ENCODE measurements at places on chromosomes 3 and 15. TPM values are rescaled to one million over a fixed set of nuclear protein-coding genes. Genes with fewer than 3 reads are reported as not detected.

The FSTL1 gene
- total RNA-seq: 69.0 TPM

The MAP2K5 gene
- 10.1 TPM for total RNA-seq

The CCDC33 gene
- total RNA-seq: 8.0 TPM

The COMMD4 gene
- 215 TPM for total RNA-seq

The CCDC54 gene
- not detected for total RNA-seq

The ZBBX gene
- not detected for total RNA-seq

The TIGIT gene
- total RNA-seq: not detected

The CA12 gene
- total RNA-seq: 211 TPM

The RLBP1 gene
- not detected for total RNA-seq

The SV2B gene
- not detected for total RNA-seq

The LRTM1 gene
- total RNA-seq: not detected

The LRRC3B gene
- total RNA-seq: not detected

The LAMB2 gene
- 110 TPM for total RNA-seq

The GRK7 gene
- total RNA-seq: not detected

The BFSP2 gene
- not detected for total RNA-seq

The BTBD1 gene
- total RNA-seq: 63.4 TPM

The AGTR1 gene
- total RNA-seq: 0.71 TPM

The ITIH1 gene
- not detected for total RNA-seq

The PCOLCE2 gene
- 28.4 TPM for total RNA-seq

The PIGBOS1 gene
- total RNA-seq: 29.1 TPM

The MYEF2 gene
- total RNA-seq: 17.6 TPM

The LMOD3 gene
- total RNA-seq: not detected

The GATM gene
- total RNA-seq: 2.7 TPM

The MAGI1 gene
- total RNA-seq: 3.8 TPM

The CHDH gene
- 3.3 TPM for total RNA-seq

The LRRN1 gene
- total RNA-seq: not detected

The MST1 gene
- total RNA-seq: 1.7 TPM

The ACAN gene
- 0.88 TPM for total RNA-seq

The ATRIP gene
- total RNA-seq: 8.0 TPM

The INSYN1 gene
- 1.9 TPM for total RNA-seq

The TEX9 gene
- total RNA-seq: 5.4 TPM

The NPRL2 gene
- total RNA-seq: 12.5 TPM

The VILL gene
- 0.30 TPM for total RNA-seq

The ROBO1 gene
- 16.5 TPM for total RNA-seq

The DNAH12 gene
- total RNA-seq: not detected

The CASR gene
- total RNA-seq: not detected

The FETUB gene
- not detected for total RNA-seq

The C3orf70 gene
- total RNA-seq: not detected

The NR1I2 gene
- not detected for total RNA-seq

The MYO5C gene
- 7.8 TPM for total RNA-seq

The STRA6 gene
- total RNA-seq: 72.6 TPM

The SIAH2 gene
- total RNA-seq: 18.7 TPM

The HESX1 gene
- total RNA-seq: 0.38 TPM

The UROC1 gene
- total RNA-seq: not detected

The ATP13A4 gene
- total RNA-seq: not detected

The DOCK3 gene
- total RNA-seq: 0.35 TPM

The TRIM59 gene
- total RNA-seq: 12.4 TPM

The HTR3E gene
- total RNA-seq: not detected

The APOD gene
- 0.87 TPM for total RNA-seq

The C15orf62 gene
- not detected for total RNA-seq

The GREM1 gene
- total RNA-seq: 4.7 TPM

The SERPINI1 gene
- total RNA-seq: 2.2 TPM

The GPD1L gene
- total RNA-seq: 20.5 TPM

The TTC21A gene
- total RNA-seq: 2.5 TPM

The P2RY1 gene
- 0.47 TPM for total RNA-seq

The EPHA3 gene
- not detected for total RNA-seq
